Activated T-cell treated with anti-CD3 and anti-CD28 coated beads for 24 hours (primary cell): ENCODE measurements at places on chromosomes 6 and 20.

DNA sequence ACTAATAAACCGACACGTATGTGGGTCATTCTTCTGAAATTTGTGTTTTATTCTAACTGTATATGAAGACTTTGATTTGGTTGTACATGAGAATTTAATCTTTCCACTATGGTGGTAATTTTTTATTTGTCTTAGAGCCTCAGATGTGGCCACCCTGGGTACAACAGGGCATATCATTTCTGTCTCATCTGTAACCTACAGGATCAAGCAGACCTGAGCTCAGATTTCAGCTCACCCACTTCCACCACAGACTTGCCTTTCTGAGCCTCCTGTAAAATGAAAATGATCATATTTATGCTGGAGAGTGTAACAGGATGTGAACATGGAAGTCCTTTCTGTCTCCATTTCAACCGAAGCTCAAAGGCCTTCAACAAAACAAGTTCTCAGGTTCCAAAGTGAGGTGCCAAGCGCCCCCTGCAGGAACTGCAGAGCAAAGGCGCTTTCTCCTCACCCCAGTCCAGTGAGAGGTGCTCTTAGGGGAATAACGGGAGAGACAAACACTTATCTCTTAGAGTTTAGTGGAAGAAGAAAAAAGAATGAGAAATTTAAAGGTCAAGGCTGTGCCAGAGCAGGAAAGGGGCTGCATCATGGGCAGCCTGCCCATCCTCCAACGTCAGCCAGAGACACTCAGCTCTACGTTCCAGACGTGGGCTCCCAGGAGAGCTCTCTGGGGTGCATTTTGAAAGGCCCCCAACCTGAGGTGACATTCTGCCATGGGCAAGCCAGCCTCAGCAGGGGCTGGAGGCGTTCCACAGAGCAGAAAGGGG, 23.0 kb upstream of the CD24 start:
- DNase-seq: peak; percentile 24

- DNase-seq: no peak
These were observed 28.7 kb downstream of the MYB start for GRCh38 chr6:135209803-135210202.

DNA sequence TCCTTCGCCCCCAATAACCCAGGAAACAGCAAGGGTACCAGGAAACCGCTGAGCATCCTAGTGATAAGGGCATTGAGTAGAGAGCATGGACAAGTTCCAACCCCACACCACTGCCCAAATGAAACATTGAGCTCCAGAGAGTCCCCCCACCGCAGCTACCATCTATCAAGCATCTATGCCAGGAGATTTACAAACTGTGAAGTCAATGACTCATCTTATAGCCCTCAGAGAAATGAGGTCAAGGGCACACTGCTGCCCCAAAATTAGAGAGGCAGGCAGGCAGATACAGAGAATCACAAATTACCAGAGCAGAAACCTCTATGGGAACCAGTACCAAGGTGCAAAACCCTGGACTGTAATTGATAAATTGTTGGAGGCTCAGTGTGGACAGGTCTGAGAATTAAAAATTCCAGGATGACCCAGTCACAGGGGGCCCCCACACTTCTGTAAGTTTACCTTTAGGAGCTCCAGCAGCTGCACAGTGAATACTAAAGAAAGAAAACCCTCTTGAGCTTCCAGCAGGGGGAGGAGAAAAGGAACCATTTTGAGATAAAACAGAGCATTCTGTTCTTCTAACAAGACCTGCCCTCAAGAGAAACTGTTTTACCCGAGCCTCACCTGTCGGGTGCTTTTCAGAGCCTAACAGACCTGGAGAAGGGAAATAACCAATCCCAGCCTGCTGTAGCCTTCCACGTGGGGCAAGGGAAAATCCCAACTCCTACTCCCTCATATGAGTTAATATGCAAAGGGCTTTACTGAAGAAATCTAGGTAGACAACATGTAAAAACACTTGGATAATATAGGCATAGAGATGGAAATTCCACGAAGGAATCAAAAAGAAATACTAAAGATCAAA, 118.0 kb upstream of the ARID1B start:
- no peak for DNase-seq

GRCh38 chr6:51893366-51893765, 194.0 kb downstream of the PKHD1 start:
- no peak for DNase-seq

DNA sequence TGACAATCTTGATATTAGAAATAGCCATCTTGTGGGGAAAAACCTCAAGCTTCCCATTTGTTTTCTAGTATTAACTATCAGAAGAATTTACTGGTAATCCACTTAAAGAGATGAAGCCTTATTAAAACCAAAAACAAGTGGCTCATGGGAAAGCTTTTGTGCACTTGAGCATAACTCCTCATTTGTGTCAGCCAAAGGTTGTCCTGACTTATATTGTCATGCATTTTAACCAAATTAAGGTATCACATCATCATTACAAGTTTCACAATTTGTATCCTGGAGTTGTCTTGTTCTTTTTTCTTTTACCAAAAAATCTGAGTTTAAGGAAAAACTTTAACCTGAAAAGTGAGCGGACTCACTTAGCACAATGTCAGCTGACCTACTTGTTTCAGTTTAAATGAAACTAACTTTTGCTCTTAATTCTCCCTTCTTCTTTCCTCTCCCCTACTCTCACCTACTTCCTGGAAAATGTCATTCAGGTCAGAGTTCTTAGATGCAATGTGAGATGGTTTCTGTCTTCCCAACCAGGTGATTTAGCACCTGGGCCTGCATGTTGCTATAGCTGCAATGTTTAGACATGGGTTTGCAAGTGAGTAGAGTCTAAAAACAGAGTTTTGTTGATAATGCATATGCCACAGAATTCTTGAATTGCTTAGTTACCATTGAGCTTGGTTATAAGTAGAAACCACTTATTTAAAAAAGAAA, 82.8 kb downstream of the TNFAIP3 start:
- DNase-seq: no peak

DNA sequence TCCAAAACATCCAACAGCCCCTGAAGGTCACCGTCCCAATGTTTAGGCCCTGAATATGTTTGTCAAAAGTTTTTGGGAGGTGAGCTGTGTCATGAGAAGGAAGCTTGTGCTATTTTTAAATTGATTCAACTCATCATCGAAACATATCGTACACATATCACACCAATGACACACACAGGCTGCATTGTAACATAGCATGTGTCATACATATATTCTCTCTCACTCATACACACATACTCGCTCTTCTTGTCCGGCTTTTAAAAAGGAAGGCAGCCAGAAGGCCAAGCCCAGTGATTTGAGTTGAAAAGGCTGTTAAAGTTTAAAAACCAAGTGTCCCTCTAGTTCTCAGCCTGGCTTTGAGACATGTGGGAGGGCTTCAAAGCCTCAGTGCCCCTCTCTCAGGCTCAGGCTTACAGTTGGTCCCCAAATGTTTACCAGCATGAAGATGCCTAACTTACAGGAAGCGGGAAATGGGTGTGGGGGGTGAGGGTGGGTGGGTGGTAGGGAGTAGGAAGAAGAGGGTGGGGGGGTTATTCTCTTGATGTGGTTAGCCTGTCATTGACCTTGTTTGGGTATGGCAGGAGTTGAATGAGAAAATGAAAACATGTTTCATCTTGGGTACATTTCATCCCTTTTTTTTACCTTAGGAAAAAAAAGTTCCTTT, 3.3 kb upstream of the PRDM1 start:
- no peak for DNase-seq

- no peak for DNase-seq
These were observed 467.1 kb upstream of the HSF2 start for GRCh38 chr6:121932076-121932991.

DNA sequence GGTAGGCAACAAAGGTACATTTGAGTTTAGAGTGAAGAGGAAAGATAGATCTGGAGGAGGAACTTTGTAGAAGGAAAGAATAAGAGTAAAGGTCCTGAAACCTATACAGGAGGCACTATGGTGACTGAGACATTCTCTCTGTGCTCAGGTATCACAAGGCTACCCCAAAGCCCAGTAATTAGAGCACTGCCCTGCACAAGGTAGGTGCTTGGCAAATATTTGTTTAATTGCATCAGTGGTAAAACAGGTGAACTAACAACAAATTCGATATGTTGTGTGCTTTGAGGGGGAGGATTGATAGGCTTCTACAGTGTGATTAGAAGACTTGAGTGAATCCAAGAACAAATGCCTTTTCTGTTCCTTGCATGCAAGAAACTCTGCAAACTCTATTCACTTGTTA, 6.8 kb upstream of the TSHZ2 start:
- DNase-seq: no peak

- DNase-seq: no peak
These were observed 437 bp upstream of the CDKAL1 start for GRCh38 chr6:20533746-20534294.

DNA sequence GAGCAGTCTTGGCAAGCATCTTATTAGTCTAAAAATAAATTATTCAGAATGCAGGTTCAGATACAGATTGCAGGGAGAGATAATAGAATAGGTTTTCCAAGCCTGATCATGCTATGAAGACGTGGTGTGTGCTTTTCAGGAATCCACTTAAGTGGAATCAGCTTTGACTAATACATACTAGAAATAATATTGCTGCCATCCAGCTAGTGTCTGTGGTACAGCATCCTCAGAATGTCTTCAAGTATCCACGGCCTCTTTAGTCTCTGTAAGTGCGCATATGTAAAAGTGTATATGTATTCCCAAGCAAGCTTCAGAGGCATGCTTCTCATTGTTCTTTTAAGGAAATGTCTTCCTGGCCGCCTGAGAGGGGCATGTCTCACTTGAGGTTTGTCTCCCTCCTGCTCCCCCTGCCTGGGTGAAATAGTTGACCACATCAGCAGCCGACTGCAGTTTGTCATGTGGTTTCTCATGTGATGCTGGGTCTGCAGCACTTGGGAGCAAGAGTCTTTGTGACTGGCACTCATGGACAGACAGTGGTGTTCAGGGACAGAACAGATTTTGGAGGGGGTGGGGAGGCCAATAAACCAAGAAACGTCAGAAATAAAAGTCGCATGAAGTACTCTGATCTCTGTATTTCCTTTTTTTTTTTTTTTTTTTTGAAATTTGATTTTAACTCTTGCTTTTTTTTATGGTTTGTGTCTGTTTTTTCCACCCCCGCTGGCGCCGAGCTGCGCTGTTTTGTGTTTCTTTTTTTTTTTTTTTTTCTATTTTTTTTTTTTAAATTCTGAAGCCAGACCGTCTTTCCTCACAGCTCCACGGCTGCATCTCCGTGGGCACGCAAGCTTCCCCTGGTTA, 150.8 kb downstream of the PRL start:
- DNase-seq: no peak

DNA sequence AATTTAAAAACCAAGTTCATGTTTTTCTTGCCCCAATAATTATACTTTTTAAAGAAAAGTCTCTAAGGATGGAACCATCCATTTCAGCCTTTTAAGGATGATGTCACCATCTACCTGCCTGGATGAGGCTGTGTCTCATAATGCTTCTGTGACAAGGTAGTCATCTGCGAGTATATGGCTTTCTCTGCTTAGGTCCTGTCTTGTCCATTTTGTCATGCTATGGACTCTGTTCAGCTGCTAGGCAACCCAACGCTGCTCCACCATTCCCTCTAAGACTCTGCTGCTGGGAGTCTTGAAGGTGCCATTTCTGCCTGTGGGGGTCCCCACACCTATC, 459.8 kb upstream of the RUNX2 start:
- DNase-seq: no peak

DNA sequence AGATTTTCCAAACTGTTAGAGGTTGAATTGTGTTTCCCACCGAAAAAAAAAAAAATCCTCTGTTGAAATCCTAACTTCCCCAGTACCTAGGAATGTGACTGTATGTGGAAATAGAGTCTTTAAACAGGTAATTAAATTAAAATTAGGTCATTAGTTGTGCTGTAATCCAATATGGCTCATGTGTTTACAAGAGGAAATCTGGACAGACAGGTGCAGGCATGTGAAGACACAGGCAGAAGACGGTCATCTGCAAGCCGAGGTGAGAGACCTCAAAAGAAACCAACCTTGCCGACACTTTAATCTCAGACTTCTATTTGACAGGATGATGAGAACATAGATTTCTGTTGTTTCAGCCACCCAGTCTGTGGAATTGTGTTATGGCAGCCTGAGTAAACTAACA, 28.6 kb upstream of the EZR start:
- no peak for DNase-seq

GRCh38 chr6:111620169-111620568, 14.5 kb upstream of the TRAF3IP2 start:
- DNase-seq: no peak

- no peak for DNase-seq
These were observed 68.3 kb downstream of the FHL5 start for GRCh38 chr6:96631248-96631647.

GRCh38 chr20:5191829-5192569, 65.2 kb downstream of the CDS2 start:
- peak; percentile 7 for DNase-seq

- no peak for DNase-seq
These were observed 1.7 kb upstream of the WFDC2 start for GRCh38 chr20:45467861-45468260.

DNA sequence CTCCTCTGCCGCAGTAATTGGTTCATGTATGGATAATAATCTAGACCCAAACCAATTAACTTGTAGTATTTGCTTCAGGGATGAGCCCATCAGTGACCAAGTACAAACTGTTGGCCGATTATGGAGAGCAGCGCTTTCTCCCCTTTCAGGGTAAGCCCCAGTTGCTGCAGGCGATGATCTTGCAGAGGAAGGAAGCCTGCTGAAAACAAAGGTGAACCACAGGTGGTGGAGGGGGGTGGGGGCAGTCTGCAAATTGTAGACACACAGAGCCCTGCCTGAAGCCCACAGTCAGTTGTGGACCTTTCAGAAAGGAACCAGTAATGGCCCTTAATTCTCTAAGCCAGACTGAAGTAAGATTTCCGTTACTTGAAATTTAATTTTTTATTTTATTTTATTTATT, 167.9 kb upstream of the JARID2 start:
- no peak for DNase-seq

DNA sequence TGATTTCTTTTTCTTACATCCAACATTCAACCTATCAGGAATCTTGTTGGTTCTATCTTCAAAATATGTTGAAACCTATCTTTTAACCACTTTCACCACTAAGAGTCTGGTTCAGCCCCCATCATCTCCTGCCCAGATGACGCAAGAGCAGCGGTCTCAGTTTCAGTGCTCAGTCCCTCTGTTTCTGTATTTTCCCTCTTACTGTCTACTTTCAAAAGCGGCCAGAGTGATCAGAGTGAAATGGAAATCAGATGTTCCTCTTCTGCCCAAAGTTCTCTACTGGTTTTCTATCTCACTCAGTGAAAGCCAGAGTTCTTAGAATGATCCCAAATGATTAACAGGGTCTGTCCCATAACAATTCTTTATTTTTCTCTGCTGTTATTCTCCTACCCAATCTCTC, 147.9 kb upstream of the PDE7B start:
- peak; percentile 2 for DNase-seq

DNA sequence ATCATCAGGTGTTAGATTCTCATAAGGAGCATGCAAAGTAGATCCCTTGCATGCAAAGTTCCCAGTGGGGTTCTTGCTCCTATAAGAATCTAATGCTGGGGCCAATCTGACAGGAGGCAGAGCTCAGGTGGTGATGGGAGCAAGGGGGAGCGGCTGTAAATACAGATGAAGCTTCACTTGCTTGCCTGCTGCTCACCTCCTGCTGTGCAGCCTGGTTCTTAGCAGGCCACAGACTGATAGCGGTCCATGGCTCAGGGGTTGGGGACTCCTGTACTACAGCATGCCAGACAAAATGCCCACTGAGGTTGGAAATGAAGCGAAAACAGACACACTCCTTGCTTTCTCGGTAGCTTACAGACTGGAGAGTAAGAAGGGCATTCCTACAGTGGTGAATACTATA, 386.8 kb downstream of the PLCB1 start:
- DNase-seq: no peak

- no peak for DNase-seq
These were observed 20.6 kb downstream of the MMP24OS start for GRCh38 chr20:35257175-35257909.
